ENCODE measurements at places on chromosomes 1 and 21.

DNA sequence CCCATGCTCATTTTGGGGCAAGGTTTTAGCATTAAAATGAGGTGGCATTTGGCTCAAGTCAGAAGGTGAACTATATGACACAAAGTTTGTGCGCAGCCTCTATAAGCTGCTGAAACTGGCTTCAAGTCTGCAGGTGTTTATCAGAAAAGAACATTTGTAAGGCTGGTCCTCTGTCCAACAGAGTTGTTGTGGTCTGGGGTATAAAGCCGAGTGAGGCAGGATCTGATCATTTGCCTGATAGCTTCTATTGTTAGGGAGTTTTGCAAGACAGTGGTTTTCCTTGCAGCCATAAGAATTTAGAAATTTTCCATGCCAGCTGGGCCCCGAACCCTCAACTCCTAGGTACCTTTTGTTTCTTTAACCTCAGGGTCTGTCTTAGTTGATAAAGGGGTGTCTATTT, 130.8 kb downstream of the PGBD5 start:
- DNase-seq, result no peak

GRCh38 chr1:211359876-211360275, 33.2 kb downstream of the TRAF5 start:
- no peak for DNase-seq

DNA sequence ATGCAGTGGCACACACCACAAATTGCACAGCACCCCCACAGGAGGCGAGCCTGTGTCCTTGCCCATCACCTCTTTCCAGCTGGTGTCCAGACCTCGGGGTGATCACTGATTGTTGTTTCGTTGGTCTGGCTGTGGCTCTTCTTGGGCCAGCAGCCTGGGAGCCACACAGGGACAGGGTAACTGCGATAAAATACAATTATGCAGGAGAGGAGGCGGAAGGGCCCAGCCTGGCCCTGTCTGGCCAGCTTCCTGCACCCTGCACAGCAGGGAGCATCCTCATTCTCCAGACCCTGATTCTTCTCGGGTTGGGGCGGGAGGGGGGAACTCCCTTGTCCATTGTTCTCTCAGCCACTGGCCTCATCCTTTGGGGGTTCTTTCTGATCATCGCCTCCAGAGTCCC, 83.6 kb downstream of the ADARB1 start:
- DNase-seq, result no peak

DNA sequence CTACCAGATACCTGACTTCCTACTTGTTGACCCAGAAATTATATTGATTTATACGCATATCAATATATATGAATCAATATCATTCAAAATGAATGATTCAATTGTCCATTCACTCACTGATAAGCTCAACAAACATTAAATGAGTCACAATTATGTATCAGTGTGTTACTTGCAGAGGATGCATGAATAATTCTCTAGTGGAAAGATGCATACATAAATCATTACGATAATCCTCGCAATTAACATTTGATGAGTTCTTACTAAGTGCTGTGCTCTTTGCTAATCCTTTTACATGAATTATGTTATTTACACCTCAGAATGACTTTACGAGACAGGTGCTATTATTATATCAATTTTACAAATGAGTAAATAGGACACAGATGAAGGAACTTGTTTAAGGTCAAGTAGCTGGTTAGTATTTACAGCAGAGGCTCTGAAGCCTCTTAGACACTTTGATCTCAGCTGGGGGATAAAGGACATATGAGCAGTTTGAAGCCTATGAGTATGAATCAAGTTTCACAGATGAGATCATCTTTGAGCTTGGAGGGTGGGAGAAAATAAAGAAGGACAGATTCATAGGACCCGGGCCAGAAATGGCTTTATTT, 112.8 kb upstream of the ADAMTS5 start:
- no peak for DNase-seq

GRCh38 chr1:38267037-38268036, 220.7 kb upstream of the POU3F1 start:
- DNase-seq, result no peak

All from renal cortex interstitium (tissue), 15 donors.